ENCODE measurements at places on chromosomes 4 and X.

DNA sequence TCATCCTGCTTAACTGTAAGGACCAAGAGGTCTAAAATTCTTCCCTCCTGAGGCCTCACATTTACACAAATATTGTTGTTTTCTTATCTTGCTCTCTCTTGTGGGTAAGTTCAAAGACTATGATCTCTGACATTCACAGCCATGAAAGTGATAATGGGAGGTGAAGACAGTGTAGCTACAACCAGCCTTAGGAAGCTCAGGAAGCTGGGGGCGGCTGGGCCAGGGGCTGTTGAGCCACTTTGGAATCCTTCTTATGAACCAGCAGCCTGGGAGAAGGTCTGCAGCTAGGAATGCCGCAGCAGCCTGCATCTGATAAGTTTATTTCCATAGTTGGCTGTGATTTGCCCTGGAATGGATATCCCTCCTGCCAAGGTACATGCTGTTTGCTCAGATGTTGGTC, 316.2 kb downstream of the STIM2 start:
- DNase-seq, result no peak

DNA sequence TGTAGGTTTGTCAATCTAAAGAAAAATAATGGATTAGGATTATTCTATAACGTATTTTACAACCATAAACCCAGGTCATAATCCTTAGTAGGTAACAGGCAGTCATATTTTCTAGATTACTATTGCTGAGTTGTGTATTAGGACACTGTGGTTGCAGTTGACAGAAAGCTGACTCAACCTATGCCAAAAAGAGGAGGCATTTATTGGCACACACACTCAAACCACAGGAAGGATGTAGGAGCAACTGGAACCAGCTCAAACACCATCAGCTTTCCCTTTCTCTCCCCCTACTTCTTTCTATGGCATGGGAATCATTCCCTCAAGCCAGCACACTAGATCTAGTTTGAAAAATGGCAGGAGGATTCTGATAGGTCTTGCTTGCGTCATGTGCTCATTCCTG, 136.4 kb upstream of the FAM9C start:
- peak; percentile 46 for DNase-seq

- no peak for DNase-seq
Measured at GRCh38 chr4:11719879-11720278, 291.2 kb upstream of the HS3ST1 start.

DNA sequence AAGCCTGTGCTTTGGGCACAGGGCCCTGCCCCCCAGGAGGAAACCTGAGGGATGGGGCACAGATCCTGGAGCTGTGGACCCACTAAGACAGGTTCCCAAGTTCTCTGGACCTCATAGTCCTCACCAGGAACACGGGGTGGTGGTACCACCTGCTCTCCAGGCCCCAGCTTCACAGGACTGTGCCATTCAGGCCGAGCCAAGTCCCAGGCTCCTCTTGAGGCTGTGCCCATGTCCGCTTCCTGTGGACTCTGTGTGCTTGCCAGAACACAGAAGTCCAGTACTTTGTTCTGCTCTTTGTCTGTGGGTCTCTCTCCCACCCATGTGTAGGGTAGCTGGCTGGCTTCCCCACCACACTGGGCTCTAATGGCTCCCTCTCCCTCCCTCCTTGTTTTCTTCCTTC, 104.5 kb upstream of the PSAPL1 start:
- DNase-seq, result no peak

DNA sequence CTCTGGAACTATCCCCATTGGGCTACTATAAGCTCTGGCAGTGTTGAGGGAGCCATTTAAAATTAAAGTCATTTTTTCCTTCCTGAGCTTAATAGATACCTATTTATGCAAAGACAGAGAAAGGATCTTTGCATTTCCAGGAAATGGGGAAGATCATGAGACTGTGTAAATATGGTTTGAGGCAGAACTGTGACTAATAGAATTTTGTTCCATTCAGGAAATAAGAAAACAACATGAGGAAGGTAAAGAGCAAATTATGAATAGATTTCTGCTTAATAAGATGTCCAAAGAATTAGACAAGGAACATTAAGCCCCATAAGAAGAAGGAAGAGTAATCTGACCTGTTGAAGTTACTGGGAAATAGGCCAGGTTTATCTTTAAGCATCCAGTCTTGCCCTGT, 17.8 kb upstream of the TBC1D19 start:
- DNase-seq, result no peak

GRCh38 chr4:73139991-73140390, 70.5 kb upstream of the COX18 start:
- DNase-seq, result no peak

- no peak for DNase-seq
Measured at GRCh38 chrX:97009391-97009790, 125.7 kb downstream of the RPA4 start.

DNA sequence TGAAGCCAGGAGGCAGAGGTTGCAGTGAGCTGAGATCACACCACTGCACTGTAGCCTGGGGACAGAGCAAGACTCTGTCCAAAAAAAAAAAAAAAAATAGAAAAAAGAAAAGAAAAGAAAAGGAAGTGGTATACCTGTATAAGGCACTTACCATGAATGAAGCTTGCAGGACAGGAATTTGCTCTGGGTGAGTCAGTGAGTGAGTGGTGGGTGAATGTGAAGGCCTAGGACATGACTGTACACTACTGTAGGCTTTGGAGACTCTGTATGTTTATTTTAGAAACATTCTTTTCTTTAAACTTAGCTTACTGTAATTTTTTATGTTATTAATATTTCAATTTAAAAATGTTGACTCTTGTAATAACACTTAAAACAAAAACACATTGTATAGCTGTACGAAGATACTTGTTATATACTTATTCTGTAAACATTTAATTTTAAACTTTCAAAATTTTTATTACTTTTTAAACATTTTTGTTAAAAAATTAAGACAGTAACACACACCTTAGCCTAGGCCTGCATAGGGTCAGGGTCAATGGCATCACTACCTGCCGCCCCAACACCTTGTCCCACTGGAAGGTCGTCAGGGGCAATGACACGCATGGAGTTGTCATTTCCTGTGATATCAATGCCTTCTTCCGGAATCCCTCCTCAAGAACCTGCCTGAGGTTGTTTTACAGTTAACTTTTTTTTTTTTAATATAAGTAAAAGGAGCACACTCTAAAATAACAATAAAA, 78.7 kb downstream of the CLNK start:
- peak; percentile 82 for DNase-seq

GRCh38 chrX:12770440-12770839, 20.8 kb upstream of the PRPS2 start:
- DNase-seq, result peak; percentile 3

DNA sequence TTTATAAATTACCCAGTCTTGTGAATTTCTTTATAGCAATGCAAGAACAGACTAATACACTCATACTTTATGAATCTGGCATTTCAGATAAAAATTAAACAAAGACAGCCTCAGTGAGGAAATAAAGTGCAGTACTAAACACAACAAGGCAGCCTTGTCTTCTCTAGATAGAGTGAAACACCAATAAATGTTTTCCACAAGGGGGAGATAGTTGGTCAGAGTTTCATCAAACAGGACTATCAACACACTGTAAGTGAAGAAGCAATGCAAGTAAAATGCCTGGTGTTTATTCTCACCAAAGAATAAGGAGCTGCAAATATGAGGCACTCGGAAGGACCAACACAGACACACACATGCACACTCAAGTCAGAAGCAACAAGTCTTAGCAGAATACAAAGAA, 62.8 kb downstream of the FAM9B start:
- peak; percentile 52 for DNase-seq

DNA sequence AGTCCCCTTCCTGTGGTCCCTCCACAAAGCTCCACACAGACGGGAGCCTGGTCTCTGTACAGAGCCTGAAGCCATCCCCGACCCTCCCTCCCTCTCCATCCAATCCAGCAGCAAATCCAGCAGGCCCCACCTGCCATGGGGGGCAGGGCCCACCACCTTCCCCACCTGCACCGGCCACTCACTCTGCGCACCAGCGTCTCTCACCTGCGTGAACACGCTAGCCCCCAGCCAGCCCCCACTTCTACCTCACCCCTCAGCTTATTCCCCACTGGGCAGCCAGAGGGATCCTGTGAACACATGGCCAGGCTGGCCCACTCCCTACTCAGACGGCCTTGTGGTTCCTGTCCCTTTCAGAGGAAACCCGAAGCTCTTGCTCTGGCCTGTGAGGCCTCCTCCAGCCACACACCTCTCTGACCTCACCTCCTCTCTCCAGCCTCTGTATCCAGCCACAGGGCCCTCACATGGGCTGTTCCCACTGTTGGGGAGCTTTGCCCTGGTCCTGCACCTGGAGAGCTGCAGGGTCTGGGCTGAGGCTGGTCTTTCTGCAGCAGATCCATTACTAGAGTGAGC, 70.9 kb downstream of the WFS1 start:
- DNase-seq, result no peak

GRCh38 chr4:541271-541670, 34.8 kb downstream of the TMEM271 start:
- no peak for DNase-seq

DNA sequence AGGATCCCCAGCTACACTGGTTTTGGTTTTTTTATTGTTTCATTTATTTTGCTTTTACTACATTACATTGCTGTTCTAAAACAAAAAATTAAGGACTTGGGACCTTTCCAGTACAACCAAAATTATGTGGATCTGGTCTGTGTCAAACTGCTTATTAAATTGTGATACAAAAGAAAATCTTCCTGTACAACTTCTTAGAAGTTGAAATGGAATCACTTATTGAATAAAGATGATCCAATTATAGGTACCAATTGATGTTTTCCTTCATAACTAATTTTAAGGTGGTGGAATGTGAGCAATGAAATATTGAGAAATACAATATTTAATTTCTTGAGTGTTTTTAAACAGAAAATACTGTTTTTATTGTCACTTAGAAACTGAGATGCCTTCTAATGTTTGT, 67.3 kb downstream of the C4orf46 start:
- DNase-seq, result no peak

GRCh38 chrX:118780911-118781310, 42.7 kb upstream of the ZCCHC12 start:
- DNase-seq, result peak; percentile 9

- no peak for DNase-seq
Measured at GRCh38 chr4:154743683-154744340, at the start of gene LRAT. Gene LRAT (plus strand): TSS chr4:154744000. CDS start chr4:154744327, 327 bp downstream.

DNA sequence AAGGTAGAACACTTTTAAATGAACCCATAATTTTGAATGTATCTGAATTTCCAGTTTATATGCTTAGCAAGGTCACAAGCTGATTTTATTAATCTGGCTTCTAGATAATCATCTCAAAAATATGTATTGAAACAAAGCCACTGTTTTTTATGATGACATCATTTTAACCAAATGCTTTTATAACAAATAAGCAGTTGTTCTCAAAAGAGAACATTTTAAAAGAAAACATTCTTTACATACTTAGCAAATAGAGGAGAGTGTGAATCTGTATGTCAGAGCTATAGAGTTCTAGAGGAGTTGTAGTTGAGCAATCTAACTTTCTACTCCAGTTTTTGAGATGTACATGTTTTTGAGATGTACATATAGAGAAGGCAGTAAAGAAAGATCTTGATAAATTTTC, 42.5 kb downstream of the LAMP2 start:
- DNase-seq, result peak; percentile 13

DNA sequence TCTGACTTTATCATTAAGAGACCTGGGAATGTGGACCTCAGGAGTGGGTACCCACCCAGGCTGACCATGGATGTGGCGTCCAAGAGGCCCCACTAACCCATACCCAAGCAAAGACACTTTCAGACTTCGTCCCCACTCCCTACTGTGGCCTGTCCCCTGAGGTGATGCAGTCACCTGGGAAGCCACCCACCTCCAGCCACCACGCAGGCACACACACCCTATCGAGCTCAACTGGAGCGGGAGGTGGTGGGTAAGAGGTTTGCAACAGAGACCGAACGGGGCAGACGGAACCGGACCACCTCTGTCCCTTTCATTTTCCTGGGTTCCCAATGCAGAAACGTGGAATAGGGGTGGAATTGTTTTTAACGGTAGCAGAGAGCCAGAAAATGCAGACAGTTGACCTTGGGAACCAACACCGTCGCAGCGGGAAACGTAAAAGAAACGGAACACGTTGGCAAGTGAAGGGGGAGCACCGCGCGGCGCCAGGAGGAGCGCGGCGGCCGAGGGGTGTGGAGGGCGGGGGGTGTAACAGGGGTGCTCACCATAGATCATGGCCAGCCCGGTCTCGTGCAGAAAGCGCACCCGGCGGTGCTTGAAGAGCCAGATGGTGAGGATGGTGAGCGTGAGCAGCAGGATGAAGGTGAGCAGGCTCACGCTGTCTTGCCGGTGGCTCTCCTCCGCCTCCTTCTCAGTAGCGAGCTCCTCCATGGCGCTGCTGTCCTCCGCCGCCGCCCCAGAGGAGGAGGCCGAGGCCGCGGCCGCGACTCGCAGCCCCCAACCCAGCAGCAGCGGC, 559 bp downstream of the SLC9A7 start:
- no peak for DNase-seq

DNA sequence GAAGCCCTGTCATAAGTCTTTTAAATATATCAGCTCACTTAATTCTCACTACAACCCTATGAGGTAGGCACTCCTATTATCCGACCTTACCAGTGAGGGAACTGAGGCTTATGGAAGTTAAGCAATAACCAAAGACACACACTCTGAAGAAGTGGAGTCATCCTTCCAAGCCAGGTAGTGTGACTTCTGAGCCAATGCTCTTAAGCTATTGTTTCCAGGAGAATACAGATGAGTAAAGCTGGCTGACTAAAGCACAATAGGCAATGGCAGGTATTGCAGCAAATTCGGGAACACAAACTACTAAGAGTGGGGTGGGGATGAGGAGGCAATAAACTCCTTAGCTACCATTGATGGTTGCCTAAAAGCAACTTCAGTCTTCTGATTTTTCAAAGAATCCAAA, 81.8 kb upstream of the KIT start:
- no peak for DNase-seq

GRCh38 chrX:12423346-12423745, 285.1 kb downstream of the FRMPD4 start:
- no peak for DNase-seq

GRCh38 chrX:71619193-71619592, 882 bp upstream of the CXCR3 start:
- DNase-seq, result no peak

- no peak for DNase-seq
Measured at GRCh38 chrX:102154900-102155805, 624 bp downstream of the BEX5 start.

DNA sequence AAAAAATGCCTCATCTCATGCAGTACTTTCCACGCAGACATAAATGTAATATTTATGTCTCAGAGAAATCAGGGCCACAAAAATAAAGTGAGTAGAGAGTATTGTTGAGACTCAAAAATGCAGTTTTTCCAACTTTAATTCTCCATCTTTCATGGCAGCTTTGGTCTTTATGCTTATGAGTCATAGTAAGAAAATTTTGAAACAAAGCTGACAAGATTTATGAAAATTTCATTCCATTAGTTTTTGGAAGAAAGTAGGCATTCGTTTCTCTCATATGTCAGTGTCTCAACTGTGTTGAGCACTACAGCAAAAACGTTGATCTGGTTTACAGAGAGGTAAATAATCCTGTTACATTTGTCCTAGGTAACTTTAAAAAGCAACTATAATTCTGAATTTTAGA, 656.8 kb downstream of the IQCM start:
- DNase-seq, result peak; percentile 64

Measured in fibroblast of skin of abdomen (primary cell).